ENCODE measurements at places on chromosomes 2 and 18.

GRCh38 chr2:170360546-170361089, 182.7 kb downstream of the MYO3B start:
- DNase-seq = no peak

DNA sequence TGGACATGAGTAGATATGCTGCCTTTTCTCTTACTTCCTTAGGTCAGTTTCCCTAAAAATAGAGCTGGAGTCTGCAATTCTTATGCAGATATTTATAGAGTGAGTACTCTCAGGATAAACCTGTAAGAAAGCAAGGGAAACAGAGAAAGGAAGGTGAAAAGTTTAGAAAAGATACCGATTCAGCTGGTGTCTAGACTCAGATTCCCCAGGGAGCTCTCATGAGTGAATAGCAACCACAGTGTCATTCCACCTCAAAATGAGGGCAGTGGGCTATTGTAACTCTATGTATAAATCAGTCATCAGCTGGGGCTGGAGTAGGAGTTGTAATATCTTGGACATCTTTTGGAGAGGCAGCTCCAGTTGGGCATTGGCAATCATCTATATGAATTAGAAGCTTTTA, 1485.1 kb upstream of the TMEFF2 start:
- DNase-seq = peak; percentile 10

DNA sequence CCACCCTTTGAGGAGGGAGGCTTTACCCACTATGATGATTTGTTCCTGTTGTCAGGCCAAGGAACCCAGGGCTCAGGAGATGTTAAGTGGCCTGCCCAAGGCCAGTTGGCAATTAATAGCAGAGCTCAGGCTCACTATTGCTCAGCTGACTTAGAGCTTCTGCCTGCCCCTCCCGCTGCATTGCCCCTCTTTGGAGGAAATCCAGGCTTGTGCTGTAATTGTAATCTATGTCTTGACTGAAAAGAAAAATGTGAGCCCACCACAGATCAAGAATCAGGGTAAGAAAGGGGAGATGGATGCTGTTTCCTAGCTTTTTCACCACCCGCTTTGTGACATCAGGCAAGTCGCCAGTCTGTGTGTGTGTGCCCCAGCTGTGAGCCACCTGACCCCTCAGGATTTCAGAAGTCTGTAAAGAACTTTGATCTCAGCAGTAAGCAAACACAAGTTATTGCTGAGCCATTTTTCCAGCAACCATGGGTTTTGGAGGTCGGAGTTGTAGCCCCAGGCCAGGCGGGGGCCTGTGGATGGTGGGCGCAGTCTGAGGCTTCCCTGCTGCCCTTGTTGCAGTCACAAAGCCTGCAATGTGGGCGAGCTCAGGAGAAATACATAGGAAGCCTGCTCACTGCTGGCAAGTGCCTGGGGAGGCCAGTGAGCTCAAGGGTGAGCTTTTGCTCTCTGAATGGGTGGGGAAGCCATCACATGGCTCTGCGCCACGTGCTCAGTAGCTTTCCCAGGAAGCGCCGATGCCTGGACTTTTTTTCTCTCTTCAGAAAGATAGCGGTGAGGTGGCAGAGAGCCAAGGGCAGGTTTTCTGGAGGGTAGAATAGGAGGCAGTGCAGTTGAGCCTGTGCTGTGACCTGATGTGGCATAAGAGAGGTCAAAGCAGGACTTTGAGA, 6.1 kb downstream of the CABLES1 start:
- no peak for DNase-seq

- DNase-seq = peak; percentile 15
Observed at GRCh38 chr18:2848247-2849246, 1.7 kb downstream of the EMILIN2 start.

DNA sequence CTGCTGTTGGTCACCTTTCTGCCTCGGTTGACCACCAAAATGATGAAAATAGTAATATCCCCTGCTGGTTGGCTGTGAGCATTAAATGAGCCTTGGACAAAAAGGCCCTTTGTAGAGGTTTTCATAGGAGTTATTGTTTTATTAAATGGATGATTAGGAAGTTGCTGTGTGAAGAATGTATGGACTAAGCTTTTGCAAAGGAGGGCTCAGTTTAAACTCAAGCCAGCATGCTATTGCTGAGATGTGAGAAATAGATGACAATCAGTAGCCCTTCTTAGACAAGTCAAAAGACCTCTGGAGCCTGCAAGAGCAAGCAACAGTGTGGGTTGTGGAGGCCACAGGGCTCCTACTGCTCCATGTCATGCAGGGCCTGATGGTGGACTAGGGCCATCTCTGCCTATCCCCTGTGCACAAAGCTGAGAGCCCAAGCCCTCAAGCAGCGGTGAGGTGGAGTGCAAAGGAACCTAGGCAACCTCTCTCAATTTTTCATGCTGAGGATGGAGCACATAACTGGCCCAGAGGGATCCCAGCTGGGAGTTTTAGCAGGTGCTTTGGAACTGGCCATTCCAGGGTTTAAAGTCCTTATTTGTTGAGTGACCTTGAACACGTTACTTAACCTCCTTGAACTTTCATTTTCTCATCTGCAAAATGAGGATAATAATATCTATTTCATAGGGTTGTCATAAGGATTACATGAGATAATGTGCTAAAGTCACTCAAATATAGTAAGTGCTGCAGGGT, 37.1 kb downstream of the FOSL2 start:
- no peak for DNase-seq

DNA sequence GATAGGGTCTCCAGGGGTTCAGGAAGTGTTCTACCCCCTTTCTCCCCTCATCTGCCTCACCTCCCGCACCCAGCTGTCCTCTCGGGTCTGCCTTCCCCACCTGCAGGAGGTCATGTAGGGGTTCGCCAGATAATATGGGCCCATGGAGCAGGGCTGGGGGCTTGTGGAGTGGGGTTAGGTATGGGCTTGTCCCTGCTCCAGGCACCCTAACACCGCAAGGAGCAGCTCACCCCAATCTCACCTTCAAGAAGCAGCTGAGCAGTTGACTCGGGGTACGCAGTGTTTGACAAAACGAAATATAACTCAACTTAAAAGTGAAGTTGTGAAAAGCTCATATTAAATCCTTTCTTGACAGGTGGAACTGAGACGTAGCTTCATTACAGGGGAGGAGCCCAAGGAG, 99.6 kb downstream of the CTIF start:
- no peak for DNase-seq

DNA sequence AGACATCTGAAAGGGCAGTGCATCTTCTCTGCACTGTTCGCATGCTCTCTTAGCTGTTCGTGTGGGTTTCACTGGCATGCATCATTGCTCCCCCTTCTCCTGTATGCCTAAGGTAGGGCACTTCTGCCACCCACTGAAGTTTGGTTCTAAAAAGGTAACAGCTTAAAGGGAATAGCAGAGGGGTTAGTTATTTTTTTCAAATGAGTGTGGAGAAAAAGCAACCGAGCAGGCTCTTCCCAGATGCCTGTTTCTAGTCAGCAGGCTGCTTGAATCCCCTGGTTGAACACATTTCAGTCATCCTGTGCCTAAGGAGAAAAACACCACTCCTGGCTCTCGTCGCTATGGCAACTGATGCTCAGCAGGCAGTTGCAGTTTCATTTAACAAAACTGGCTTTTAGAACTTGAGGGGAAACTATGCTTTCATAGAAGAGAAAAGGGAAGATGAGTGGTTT, 69.8 kb upstream of the GALNT3 start:
- DNase-seq = no peak

DNA sequence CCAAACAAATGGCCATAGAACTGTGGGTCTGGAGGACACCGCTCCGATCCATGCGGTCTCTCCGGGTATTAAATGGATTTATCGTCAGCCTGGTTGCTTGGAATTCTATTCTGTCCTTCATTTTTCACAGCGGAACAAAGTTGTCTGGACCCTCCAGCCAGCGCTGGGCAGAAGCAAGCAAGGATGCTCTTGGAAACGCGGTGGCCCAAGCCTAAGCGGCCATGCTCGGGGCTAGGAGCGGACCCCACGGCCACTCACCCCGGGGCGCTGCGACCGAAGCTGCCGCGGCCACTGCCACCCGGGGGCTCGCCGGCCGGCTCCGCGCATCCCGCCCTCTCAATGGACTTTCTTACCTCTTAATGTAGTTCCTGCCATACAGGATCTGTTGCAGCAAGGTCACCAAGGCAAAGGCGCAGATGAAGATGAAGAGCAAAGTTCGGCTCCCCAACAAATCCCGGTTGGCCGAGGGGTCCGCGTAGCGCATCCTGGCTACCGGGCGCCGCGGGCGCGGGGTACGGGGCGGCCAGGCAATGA, 761 bp downstream of the ST8SIA5 start:
- DNase-seq = no peak

GRCh38 chr18:6868033-6868432, 138.5 kb downstream of the ARHGAP28 start:
- no peak for DNase-seq

DNA sequence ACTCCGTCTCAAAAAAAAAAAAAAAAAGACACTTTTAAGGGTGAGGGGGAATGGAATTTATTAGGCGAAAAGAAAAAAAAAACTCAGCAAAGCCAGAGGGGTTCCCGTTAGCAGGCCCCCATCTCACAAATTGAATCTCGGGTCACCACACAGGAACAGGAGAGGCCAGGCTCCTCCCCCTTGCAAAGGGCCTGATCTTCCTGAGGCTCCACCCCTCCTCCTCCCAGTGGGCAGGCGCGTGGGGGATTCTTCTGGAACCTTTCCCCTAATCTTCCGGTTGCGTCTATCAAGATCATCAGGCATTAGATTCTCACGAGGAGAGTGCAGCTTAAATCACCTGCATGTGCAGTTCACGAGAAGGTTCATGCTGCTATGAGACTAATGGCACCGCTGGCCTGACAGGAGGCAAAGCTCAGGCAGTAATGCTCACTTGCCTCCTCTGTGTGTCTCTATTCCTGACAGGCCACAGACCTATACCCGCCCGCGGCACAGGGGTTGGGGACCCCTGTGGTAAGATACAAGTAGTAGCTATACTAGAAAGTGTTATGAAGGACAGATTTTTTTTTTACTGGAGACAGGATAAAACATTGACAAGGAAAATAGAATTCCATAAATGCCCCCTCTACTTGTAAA, 45.8 kb downstream of the TAF4B start:
- DNase-seq = no peak

DNA sequence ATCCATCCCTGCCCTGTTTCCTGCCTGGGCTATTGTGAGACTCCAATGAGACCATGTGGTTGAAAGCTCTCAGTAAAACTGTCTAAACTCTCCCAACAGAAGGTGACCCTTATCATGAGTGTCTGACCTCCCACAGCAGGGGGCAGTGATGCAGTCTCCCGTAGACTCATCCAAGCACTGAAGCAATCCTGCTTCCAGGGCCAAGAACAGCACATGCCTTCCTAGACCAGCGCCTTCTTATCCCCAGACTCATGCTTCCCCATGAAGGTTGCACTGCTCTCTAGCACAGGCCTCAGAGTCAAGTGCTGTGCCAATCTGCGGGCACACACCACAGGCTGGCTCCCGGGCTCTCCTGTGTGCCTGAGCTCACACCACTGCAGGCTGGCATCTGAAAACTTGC, 112.3 kb downstream of the TNS1 start:
- peak; percentile 49 for DNase-seq

DNA sequence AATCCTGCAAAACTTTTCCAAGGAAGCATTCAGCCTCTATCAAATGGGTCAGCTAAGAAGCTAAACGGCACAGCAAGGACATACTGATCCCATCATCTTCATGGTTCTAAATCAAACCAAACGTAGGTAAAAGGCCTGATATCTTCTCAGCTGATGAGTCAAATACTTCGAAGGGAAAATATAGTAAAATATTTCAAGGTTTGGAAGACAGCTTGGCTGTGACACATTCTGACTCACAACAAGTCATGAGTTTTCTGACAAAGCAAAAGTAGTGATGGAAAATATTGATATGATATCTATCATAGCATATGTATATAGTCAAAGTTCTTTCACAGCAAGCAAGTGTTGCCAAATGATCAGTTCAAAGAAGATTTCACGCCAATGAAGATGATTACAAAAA, 31.5 kb downstream of the DOCK10 start:
- DNase-seq = peak; percentile 82

GRCh38 chr2:157627594-157628476, 829 bp downstream of the ACVR1C start:
- DNase-seq = peak; percentile 46

DNA sequence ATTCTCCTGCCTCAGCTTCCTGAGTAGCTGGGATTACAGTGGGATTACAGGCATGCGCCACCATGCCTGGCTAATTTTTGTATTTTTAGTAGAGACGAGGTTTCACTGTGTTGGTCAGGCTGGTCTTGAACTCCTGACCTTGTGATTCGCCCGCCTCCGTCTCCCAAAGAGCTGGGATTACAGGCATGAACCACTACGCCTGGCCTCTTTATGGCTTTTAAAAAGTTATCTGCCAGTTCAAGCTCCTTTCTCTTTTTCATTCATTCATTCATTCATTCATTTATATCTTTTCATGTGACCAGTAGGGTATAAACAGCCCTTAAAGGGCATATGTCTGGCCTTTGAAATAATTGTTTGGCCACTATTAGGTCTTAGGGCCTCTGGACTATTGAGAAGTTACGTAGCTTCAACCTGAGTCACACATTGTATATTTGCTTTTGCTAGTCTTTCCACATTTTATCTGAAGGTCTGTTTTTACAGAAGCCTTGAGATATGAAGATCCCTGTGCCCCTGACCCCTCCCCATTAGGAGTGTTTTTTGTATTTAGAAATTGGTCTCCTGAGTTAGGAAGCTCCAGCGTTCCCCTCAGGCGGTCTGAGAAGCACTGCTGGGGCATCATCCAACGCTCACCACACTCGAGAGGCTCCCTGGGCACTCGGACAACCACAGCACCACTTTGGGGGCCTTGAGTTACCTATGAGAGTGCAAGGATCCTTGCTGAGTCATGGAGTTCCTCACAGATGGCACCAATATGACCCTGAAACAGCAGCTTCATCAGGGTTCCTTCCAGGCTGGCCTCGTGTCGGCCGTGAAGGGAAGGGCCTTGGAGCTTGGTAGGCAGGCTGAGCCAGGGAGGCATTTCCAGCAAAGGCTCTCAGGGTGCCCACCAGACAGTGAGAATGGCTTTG, 21.8 kb downstream of the FZD5 start:
- DNase-seq = no peak

DNA sequence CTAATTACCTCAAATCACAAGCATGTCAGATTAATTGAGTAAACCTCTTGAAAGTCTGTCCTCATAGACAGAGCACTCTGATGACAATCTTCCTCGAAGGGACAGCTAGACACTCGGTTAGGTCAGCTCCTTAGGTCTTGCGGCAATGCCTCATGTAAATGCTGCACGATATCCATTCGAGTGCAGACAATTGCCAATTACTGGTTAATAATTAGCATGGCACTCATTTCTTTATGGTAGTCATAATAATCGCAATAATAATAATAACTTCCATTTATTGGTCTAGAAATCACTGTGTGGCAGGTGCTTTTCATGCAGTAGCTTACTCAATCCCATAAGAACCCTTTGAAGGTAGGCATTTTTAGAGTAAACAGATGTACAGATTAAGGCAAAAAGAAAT, 44.7 kb upstream of the DSC1 start:
- no peak for DNase-seq

GRCh38 chr2:3503483-3503882, 15.8 kb downstream of the ADI1 start:
- no peak for DNase-seq

DNA sequence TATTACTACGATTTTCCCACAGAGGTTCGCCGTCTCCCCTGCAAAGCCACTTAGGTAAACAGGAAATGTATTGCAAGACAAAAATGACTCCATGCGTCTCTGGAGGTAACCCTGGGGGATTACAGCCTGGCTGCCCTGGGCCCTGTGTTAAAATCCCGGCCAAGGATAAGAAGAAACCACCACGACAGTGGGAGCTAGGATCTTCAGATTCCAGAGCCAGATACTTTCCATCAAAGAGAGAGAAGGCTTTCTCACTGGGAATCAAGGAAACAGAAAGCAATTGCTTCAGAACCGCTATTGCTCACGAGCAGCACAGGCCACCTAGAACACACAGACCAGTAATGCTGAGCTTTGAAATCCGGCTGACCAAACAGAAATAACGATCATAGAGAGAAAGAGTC, 97.9 kb upstream of the ZNF516 start:
- no peak for DNase-seq
